Stimulated activated CD8-positive, alpha-beta memory T cell treated with anti-CD3 and anti-CD28 coated beads, Interleukin-7, amount 100 ng/mL, for 1 hour (primary cell): ENCODE measurements at places on chromosomes 6 and 20.

GRCh38 chr20:5719861-5720403 is 30.3 kb upstream of the SHLD1 start:
- DNase-seq = no peak

GRCh38 chr6:153840039-153840850 is 198.8 kb upstream of the OPRM1 start:
- no peak for DNase-seq

DNA sequence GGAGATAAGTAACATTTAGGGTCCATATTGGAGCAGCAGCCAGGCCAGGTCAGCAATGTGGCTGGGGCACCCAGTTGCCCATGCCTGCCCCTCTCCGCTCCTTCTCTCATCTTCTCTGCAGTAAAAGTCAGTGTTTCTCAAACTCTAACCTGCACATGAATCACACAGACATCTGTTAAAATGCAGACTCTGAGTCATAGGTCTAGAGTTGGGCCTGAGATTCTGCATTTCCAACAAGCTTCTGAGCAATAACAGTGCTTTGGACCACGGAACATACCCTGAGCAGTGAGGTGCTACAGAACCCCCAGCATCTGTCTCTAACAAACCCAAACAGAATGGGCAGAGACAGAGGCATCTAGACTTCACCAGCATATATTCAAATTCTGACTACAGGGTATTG is 10.1 kb downstream of the PHF10 start:
- DNase-seq = no peak

DNA sequence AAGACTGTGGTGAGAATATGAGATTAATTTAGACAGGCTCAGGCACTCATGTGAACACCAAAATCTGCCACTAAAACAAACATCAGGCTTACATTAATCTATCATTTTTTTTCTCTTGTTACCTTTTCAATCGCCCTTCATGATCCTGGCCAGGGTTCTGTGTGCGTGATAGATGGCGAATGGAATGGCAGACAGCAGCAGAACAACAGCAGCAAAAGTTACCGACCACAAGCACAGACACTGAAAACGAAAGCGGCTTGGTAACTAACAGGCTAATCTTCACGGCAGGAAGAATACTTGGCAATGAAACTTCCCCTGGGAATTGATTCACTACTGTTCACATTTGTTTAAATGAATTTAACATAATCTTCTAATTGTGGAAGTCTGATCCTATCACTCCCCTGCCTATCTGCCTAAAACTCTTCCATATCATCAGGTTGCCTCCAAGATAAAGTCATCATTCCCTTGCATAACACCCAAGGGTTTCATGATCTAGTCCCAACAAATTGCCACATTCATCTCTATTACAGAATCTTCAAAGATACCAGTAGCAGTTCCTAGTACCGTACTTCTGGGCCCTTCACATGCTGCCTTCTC is 28.7 kb downstream of the PTPRK start:
- no peak for DNase-seq

GRCh38 chr6:132218059-132218696 is 183.1 kb downstream of the MOXD1 start:
- DNase-seq = no peak

- DNase-seq = peak; percentile 69
These were observed at the start of gene PPP1R18 for GRCh38 chr6:30686009-30686907. Gene PPP1R18 (minus strand): TSS chr6:30686645. CDS start chr6:30686018, 627 bp downstream.

DNA sequence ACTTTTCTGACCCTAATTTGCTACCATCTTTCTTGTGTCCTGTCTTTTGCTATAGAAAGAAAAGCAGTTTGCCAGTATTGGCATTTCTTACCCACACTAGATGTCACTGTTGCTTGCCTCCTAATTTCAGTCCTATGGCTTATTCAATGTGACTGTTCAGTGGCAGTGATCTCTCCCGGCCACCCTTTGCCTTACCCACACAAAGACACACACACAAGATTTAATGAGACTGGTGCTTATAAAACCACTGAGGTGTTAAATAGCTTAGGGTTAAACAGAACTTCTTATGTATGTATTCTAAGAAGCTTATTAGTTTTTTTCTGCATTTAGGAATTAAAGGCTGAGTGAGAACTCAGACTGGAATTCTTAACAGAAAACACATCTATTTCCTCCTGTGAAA is 233.6 kb upstream of the ASCC3 start:
- no peak for DNase-seq

DNA sequence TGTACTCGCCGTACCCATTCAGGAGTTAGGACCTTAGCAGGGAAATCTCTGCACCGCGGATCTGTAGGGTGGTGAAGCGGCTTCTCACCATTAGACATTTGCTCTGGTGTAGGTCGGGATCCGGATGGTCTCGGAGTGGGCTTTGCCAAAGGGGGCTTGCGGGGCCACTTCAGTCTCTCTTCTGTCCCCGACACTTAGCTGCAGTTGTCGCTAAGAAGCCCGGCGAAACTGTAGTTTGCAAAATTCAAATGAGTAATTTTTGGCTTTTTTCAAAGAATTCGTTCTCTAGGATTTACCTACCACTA is 433 bp downstream of the QRSL1 start:
- DNase-seq = peak; percentile 4

GRCh38 chr6:72554761-72555221 is 67.1 kb upstream of the KCNQ5 start:
- no peak for DNase-seq

DNA sequence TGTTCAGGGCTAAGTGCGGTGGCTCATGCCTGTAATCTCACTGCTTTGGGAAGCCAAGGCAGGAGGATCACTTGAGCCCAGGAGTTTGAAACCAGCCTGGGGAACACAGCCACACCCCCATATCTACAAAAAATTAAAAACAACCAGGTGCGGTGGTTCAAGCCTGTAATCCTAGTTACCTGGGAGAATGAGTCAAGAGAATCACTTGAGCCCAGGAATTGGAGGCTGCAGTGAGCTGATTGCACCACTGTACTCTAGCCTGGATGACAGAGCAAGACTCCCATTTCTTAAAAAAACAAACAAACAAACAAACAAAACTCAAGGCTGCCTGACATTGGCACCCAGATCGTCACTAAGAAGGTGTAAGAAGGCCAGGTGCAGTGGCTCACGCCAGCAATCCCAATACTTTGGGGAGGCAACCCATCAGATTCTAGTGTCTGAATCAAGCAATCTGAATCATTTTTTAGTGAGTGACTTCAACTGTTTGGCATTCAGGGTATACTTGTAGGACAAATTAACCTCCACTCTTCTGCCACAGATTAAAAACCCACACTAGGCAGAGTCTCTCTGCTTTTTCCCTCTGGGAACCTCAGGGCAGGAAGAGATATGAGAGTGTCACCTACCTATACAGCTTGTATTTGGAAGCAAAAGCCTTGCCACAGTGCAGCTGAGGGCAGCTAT is 6.1 kb downstream of the PLAGL2 start:
- DNase-seq = no peak
